ENCODE measurements at places on chromosomes 7 and 10.
A peak's percentile ranks its signal among the peaks of the same experiment; 100 is the strongest.

GRCh38 chr10:52004342-52004949, 305.1 kb upstream of the CSTF2T start:
- DNase-seq: no peak

- DNase-seq: peak; percentile 8
These were observed 104.0 kb downstream of the SLIT1 start for GRCh38 chr10:97081621-97082235.

DNA sequence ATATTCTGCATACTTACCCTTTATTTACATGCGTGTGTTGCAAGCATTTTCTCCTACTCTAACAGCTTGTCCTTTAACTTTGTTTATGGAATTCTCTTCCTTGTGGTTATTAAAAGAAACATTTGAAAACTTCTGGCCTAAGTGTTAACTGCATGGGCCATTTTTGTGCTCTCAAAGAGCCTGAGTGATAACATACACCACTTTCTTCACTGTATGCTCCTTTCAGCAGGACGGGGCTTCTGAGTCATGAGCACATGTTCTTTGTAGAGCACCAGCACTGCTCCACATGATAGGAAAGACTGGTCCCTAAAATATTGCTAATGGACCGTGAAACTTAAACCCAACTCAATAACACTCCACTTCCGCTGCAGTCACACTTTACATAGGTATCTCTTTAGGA, 1093.6 kb upstream of the GHITM start:
- no peak for DNase-seq

DNA sequence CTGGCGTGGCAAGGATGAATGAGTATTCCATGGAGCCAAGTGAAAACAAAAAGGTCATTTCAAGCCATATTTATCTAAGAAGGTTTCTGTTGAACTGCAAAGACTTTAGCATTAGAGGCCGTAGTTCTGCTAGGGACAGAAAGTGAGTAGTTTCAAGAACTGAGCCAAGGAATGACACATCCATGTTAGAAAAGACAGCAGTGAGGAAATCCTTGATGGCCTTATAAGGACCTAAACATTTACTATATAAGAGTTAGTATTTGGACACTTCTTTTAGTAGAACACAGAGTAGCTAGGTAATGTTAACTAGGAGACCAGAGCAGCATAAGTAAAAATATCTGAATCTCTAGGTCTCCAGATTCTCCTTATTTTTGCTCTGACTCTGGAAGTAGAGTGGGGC, 329.8 kb upstream of the SEMA3D start:
- DNase-seq: no peak

DNA sequence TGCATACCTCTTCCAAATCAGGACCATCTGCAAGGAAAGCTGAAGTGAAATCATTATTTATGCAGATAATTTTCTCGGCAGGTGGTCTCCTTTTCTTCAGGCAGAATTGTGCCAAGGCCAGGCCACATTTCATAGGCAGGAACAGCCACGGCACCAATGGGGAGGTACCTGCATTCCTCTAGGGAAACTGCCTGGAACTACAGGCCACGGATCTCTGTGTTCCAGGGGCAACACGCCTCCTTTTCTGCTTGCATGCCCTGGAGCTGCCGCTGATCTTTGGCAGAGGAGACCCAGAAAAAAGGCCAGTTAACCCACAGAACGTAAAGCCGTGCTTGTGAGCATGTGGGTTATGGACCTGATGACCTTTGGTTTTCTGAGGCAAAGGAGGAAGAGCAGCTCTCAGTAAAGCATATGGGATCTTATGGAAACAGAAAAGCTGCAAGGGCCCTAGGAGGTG, 111.2 kb upstream of the KIAA1217 start:
- DNase-seq: no peak

DNA sequence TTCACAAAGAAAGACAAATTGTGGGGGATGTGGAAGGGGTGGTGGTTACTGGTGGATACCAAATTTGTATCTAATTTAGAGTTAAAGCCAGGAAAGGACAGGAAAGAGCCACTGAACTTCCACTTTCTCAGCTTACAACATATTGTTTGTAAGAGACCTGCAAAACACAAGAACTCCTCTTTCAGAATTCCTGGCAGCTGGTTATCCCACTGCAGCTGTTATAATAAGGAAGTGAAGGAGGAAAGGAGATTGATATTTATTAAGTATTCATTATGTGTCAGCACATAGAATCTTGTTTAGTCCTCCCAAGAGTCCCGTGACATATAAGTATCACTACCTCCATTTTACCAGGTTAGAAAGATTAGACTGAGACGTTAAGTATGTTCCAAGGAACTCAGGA, 481.7 kb downstream of the PHTF2 start:
- DNase-seq: no peak

DNA sequence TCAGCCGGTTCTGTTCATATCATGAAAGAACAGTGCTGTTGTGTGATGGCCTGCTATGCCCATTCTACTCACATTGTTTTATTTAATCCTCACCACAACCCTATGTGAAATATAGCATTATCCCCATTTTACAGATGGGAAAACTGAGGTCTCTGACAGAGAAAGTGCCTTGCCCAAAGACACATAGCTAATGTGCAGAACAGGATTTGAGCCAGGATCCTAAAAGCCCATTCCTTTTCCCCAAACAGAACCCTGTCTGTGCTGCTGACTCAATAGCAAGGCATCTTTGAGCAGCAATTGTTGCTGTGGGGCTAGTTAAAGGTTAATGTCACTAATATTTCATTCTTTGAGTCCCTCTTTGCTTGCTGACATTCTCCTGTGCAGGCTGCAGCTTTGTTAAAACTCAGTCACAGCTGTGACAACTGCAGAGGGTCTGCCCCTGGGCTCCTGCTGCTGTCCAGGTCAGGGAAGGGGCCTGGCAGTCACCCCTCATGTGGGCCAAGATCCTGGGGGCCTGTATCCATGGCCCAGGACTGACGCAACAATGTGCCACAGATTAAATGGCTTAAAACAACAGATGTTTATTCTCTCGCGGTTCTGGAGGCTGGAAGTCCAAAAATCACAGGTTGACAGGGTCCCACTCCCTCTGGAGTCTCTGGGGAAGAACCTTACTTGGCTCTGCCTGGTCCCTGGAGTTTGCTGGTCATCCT, 40.4 kb downstream of the AFAP1L2 start:
- DNase-seq: no peak

- DNase-seq: no peak
These were observed 410.8 kb upstream of the PODXL start for GRCh38 chr7:131967216-131967730.

GRCh38 chr10:99431190-99431760, 851 bp upstream of the GOT1 start:
- DNase-seq: no peak

GRCh38 chr7:2612445-2613097, 19.2 kb upstream of the TTYH3 start:
- DNase-seq: no peak

- DNase-seq: no peak
These were observed 444.2 kb upstream of the SEMA3D start for GRCh38 chr7:85630904-85631600.

DNA sequence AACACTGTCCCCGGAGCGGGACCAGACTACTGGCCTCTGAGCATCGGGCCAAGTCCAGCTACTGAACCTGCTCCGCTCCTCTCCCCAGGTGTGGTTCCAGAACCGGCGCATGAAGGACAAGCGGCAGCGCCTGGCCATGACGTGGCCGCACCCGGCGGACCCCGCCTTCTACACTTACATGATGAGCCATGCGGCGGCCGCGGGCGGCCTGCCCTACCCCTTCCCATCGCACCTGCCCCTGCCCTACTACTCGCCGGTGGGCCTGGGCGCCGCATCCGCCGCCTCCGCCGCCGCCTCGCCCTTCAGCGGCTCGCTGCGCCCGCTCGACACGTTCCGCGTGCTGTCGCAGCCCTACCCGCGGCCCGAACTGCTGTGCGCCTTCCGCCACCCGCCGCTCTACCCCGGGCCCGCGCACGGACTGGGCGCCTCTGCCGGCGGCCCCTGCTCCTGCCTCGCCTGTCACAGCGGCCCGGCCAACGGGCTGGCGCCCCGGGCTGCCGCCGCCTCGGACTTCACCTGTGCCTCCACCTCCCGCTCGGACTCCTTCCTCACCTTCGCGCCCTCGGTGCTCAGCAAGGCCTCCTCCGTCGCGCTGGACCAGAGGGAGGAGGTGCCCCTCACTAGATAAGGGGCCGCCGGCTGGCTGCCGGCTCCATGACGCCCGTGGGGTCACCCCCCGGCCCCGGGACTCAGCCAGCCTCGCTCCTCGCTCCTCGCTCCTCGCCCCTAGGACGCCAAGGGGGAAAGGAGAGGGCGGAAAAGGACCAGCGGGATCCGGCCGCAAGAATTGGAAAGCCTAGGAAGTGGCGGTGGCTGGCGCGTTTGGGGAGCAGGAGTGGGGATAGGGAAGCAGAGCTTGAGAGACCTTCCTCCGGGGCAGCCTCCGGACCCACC, 3.4 kb downstream of the EVX1 start:
- no peak for DNase-seq

GRCh38 chr10:19412531-19412930, 363.9 kb downstream of the MALRD1 start:
- no peak for DNase-seq

GRCh38 chr10:108348215-108348614, 1183.7 kb upstream of the SORCS1 start:
- no peak for DNase-seq

DNA sequence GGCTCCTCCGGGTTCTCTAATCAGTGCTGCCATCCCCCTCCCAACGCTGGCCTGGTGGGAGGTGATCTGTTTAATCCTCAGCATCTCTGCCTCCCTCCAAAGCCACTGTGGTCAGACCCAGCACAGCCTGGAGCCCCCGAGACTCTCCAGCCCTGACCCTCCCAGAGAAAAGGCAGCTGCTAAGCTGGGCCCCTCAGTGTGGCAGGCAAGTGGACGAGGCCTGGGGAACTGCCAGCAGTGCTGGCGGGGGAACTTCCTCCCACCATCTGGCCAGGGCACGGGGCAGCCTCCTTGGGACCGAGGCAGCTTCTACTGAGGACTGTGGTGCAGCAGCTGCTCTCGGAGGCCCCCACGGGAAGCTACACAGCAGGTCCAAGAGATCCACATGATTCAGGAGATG, 51.1 kb downstream of the DPYSL4 start:
- no peak for DNase-seq

GRCh38 chr10:59991661-59992060, 85.3 kb upstream of the CCDC6 start:
- DNase-seq: no peak

GRCh38 chr7:8639668-8640067, 206.3 kb downstream of the NXPH1 start:
- DNase-seq: no peak

DNA sequence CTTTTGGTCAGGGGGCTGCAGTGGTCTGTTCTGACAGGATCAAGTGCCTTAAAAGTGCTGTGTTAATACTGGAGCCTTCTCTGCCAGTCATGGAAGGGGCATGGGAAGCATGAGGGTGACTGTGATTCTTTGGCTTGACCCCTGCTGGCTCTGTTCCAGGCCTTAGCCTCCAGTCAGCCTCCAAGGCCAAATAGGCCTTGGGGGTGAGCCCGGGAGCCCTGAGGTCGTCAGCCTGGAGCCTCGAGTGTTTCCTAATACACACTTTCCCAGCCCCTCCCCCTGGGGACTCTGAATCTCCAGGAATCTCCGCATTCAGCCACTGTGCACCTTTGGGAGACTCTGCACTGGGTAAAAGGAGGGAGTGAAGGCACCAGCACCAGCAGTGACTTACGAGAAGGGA, 10.0 kb downstream of the HKDC1 start:
- no peak for DNase-seq

- DNase-seq: no peak
These were observed 55.1 kb downstream of the CYCS start for GRCh38 chr7:25069900-25070443.

DNA sequence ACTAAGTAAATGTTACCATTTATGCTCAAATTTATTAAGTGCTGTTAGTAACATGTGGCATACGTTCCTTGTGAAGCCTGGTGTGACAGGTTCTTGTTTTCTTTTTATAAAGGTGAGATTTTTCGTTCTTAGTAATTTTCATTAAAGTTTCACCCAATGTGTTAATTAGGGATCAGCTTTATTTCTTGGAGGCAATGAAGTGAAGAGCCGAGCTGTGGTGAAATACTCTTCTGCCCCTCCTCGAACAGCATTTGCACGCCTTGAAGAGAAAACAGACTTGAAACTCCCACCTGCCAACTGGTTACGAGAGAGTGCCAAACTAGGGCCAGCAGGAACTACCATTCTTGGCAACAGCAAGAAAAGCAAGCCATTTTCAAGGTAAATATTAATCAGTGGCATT, 1.5 kb downstream of the EDRF1 start:
- DNase-seq: no peak

GRCh38 chr7:105803429-105803736, 73.0 kb downstream of the ATXN7L1 start:
- DNase-seq: no peak

- DNase-seq: no peak
These were observed 11.1 kb downstream of the FAM53B start for GRCh38 chr10:124732931-124733570.

DNA sequence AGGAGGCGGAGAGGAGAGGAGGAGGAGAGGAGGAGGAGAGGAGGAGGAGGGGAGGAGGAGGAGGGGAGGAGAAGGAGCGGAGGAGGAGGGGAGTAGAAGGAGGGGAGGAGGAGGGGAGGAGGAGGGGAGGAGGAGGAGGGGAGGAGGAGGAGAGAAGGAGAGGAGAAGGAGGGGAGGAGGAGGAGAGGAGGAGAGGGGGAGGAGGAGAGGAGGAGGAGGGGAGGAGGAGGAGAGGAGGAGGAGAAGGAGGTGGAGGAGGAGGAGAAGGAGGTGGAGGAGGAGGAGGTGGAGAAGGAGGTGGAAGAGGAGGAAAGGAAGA, 15.5 kb upstream of the CRCP start:
- no peak for DNase-seq

DNA sequence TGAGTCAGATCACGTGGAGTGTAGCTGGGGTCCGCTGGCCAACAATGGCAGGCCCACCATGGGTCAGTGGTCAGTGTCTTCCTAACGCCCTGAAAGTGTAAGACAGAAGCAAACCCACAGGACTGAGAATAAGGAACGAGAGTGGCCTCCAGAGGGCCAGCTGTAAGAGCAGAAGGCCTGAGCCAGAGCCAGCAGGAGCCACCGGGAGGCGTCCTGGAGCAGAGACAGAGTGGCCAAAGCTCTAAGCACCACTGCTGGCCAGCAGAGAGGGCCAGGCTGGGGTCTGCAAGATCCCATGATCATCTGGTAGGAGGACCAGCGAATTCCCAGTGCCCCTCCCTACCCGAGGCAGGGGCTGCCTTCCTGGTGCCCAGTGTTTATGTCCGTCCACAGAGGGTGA, 9.2 kb downstream of the CCDC201 start:
- no peak for DNase-seq
